ENCODE measurements at places on chromosomes 13 and 19. TPM values are rescaled to one million over a fixed set of nuclear protein-coding genes. Genes with fewer than 3 reads are reported as not detected.

ZNF677 gene
- total RNA-seq, result 19.2 TPM

LPAR6 gene
- 6.5 TPM for total RNA-seq

PRX gene
- 0.58 TPM for total RNA-seq

SIGLEC14 gene
- total RNA-seq, result not detected

SIN3B gene
- 14.6 TPM for total RNA-seq

ADGRE1 gene
- total RNA-seq, result not detected

PET100 gene
- total RNA-seq, result 9.6 TPM

CNN1 gene
- 56.1 TPM for total RNA-seq

SHANK1 gene
- total RNA-seq, result 7.6 TPM

CAMSAP3 gene
- not detected for total RNA-seq

CYP2A6 gene
- total RNA-seq, result not detected

ZNF135 gene
- 3.8 TPM for total RNA-seq

ZNF20 gene
- total RNA-seq, result 7.0 TPM

KLK5 gene
- total RNA-seq, result under 0.01 TPM

S1PR4 gene
- not detected for total RNA-seq
